Stimulated activated CD4-positive, alpha-beta T cell treated with anti-CD3 and anti-CD28 coated beads, Interleukin-4, amount 100 ng/mL, for 24 hours (primary cell): ENCODE measurements at places on chromosomes 12 and 14.
A peak's percentile ranks its signal among the peaks of the same experiment; 100 is the strongest.

GRCh38 chr12:97182769-97183168, 275.7 kb downstream of the NEDD1 start:
- no peak for DNase-seq

DNA sequence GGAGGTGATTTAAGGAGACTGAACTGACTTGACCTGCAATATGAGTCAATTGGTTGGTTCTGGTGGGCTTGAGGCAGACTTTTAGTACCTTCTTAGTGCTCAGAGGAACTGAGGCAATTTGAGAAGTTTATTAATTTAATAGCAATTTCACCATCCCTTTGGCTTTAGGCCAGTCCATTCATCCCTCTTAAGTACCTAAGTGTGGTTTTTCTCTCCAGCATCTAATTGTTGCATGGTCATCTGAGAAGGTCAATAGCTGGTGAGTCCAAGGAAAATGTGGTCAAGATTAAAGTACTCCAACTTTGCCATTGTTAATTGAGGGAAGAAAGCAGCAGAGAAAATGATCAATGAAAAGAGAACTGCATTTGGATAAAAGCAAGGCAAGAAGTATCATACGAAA, 115.4 kb upstream of the DYRK2 start:
- no peak for DNase-seq

- DNase-seq, result no peak
These were observed 65.6 kb downstream of the CCDC88C start for GRCh38 chr14:91352053-91352452.

- peak; percentile 82 for DNase-seq
These were observed 4.3 kb upstream of the CD9 start for GRCh38 chr12:6195665-6196535.

DNA sequence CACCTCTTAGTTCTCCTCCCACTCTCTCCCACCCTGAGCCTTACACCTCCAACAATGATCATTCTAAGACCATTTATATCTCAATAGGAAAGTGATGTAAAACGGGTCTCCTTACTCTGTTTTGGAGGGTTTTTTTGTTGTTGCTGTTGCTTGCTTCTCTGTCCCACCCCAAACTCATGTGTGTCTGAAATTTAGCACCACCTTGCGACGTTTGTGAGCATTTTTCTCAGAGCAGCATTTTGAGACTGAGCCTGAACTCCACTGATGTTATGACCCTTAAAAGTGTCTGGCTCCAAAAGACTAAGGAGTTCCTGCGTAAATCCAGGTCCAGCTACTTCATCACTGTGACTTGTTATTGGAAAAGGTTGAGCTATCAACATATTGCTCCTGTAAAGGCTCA, 155.0 kb downstream of the DAD1 start:
- no peak for DNase-seq

DNA sequence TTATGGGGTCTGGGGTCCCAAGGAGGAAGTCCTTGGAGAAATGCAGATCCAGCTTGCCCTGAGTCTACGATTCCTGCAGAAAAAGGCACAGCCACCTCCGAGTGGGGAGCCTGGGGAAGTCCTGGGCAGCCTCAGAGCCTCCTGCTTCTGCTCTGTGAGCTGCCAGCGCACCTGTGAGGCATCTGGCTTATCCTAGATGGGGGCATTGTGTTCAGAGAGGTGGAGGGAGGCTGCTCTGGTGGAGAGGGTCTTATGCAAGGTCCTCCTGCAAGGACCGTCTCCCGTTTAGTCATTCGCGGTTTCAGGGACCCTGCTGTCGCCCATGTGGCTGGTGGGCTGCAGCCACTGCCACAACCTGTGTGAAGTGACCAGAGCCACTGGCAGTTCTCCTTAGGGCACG, 53.0 kb upstream of the PRMT8 start:
- DNase-seq, result no peak

- peak; percentile 36 for DNase-seq
These were observed 6.1 kb downstream of the METTL3 start for GRCh38 chr14:21505012-21505553.

DNA sequence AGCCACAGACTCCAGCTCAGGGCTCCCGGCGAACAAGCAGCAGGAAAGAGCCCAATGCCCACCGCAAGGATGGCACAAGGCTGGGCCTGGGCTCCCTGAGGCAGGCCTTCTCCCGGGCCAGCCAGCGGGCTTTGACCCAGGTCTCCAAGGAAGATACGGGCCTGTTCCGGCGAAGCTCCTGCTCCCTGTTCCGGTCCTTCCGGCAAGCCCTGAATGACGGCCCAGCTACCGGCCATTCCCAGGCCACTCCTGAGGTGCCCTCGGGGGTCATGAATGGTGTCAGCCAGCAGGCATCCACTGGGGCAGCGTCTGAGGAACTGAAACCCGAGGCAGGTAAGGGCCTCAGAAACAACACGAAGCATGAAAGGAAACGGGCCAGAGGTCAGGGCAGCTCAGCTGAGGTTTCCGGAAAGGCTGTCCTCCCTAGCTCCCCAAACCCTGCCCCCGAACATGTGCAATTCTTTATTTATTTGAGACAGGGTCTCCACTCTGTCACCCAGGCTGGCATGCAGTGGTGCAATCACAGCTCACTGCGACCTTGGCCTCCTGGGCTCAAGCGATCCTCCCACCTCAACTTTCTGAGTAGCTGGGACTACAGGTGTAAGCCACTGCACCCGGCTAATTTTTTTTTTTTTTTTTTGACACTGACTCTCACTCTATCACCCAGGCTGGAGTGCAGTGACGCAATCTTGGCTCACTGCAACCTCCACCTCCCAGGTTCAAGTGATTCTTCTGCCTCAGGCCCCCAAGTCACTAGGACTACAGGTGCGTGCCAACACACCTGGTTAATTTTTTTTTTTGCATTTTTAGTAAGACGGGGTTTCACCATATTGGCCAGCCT, 6.0 kb downstream of the EXOC3L4 start:
- no peak for DNase-seq

DNA sequence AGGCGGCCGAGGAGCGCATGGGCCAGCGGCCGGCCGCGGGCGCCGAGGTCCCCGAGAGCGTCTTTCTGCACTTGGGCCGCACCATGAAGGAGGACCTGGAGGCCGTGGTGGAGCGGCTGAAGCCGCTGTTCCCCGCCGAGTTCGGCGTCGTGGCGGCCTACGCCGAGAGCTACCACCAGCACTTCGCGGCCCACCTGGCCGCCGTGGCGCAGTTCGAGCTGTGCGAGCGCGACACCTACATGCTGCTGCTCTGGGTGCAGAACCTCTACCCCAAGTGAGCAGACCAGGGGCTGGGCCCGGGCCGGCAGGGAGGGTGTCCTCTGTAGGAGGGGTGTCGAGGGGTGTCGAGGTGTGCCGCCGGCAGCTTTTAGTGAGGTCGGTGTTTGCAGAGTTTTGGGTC, 4.1 kb downstream of the TNFAIP2 start:
- no peak for DNase-seq

- DNase-seq, result no peak
These were observed 64.2 kb upstream of the TMCC3 start for GRCh38 chr12:94714378-94715114.

DNA sequence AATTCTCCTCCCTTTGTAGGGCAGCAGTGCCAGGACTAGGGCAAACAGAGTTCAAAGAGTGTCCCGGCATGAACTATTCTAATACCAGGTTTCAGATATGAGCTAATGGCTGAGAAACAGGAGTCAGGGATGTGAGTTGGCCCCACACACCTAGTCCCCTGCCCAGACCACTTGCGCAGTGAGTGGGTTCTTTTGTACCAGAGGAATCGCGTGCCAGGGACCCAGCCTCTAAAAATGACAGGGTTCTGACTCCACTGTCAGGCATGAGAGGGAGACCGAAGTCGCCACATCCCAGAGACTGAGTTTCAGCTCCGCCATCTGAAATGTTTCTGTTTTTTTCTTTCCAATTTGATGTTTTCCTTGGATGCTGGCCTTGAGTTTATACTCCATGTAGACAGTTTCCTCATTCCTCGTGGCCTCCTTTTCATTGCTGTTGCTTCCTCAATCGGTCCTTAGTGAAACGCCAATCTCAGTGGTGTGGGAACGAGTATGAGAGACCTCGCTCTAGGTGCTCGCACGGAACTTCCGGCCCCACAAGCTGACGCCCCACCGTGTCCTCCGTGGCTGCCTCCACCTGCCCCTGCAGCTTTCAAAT, 31.5 kb downstream of the FBXL14 start:
- no peak for DNase-seq
